Stimulated activated naive CD8-positive, alpha-beta T cell treated with anti-CD3 and anti-CD28 coated beads, Interleukin-15, amount 100 ng/mL, for 72 hours (primary cell): ENCODE measurements at places on chromosomes 1 and 21.

- no peak for DNase-seq
These were observed 22.1 kb downstream of the UMODL1 start for GRCh38 chr21:42093186-42093585.

GRCh38 chr1:7482077-7482476, 289.0 kb upstream of the VAMP3 start:
- no peak for DNase-seq

GRCh38 chr1:42173961-42174735, 9.6 kb upstream of the GUCA2A start:
- no peak for DNase-seq

GRCh38 chr1:90729504-90730242, 12.6 kb upstream of the BARHL2 start:
- no peak for DNase-seq

DNA sequence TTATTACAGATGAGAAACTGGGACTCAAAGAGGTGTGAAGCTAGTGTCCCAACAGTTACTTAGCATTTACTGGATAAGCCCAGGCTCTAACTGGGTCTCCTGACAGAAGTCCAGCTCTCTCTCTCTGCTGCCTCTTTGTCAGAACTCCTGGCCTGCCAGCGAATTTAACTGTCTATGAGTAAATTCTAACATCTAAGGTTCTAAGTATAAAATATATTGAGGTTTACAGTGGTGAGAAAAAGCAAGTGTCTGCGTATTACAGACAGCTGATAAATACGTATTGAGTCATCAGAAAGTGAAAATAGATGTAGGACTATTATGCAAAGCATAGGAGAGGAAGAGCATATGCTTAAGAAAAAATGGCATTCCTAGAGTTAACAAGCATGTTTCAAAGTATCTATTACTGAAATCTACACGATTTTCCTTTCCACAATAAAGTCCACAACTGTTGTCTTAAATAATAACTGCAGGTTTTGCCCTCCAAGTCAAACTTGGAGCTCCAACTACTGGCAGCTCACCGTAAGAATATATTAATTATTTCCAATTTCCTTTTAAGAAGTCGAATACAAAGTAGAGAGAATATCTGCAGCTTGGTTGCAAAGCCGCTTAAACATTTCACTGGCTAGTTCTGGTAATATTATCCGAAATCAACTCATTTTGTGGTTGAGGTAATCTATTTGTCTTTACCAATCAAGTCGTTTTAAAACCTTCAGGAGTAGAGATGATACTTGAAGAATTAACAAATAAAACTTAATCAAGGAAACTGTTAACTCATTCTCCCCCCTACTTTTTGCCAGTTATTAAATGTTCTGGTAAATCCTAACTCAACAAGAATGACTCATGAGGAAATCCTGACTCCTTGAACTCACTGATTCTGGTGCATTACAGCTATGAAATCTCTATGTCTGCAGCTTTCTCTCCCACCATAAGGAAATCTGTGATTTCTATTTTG, 1.4 kb upstream of the RGS2 start:
- DNase-seq: no peak

DNA sequence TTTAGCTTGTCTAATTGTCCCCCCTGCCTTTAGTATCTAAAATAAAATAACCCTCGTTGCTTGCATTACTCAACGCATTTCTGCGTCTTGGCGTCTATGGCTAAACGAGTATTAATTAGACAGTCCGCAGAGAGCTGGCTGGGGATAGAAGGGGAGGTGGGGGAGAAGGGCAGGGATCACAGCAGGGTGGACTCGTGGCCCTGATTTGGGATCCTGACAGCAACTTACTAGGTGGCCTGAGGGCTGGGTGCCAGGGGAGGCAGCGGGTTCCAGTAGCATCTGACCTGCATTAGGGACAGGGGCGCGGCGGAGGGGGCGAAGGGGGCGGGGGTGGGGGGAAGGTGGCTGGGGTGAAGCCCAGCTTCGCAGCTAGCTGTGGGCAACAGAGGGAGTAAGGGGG, 1.1 kb upstream of the BACE2 start:
- no peak for DNase-seq

GRCh38 chr1:32071758-32072621, 749 bp upstream of the TMEM39B start:
- no peak for DNase-seq

- DNase-seq: no peak
These were observed 8.5 kb downstream of the CADM3 start for GRCh38 chr1:159179906-159180305.

- DNase-seq: peak; percentile 67
These were observed 167.8 kb downstream of the DHRS3 start for GRCh38 chr1:12450090-12450755.

GRCh38 chr1:26031611-26032220, 10.1 kb downstream of the EXTL1 start:
- DNase-seq: no peak

DNA sequence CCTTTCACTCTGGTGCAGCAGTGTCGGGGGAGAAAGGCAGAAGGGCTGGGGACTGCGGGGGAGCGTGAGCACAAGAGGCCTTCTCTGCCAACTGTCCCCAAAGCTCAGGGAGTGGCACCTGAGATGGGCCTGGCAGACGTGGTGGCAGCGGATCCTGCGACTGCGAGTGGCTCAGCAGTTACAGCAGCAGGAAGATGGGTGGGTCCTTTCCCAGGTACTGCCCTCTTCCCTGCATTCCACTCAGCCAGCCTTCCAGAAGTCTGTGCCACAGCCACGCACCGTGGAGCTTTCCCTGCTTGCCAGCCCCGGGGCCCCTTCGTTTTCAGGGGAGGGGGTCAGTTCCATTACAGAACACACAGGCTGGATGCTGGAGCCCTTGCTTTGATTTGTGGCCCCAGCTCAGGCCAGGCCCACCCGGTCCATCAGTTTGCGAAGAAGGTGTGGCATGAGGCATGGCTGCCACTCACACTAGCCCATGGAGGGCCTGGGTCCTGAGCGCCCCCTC, 17.2 kb downstream of the MTHFR start:
- no peak for DNase-seq

- DNase-seq: no peak
These were observed 11.5 kb downstream of the RIMS3 start for GRCh38 chr1:40653851-40654537.

GRCh38 chr1:1622010-1622787, 6.9 kb downstream of the MIB2 start:
- no peak for DNase-seq

GRCh38 chr1:55646181-55646580, 431.0 kb upstream of the USP24 start:
- DNase-seq: no peak

- no peak for DNase-seq
These were observed 260.4 kb upstream of the DPYD start for GRCh38 chr1:98181036-98181764.

DNA sequence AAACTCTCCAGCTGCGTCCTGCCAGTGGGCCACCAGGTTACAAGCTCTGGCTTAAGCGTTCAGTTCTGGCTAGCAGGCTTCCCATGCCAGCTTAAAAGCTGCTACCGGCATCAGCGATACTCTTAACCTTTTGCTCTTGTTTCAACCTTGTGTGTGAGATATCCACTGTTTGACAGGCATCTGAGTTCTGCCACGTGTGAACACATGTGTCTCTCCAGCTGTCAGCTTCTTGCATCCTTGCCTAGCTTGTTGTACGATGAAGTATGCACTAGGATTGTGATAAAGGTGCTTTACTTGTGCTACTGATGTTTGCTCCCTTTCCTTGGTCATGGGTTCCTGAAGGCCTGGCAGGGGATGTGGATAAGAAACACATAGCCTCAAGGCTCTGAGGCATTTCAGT, 201.6 kb downstream of the PRDM2 start:
- DNase-seq: no peak

- DNase-seq: peak; percentile 5
These were observed 102.4 kb upstream of the SERBP1 start for GRCh38 chr1:67532452-67533216.

DNA sequence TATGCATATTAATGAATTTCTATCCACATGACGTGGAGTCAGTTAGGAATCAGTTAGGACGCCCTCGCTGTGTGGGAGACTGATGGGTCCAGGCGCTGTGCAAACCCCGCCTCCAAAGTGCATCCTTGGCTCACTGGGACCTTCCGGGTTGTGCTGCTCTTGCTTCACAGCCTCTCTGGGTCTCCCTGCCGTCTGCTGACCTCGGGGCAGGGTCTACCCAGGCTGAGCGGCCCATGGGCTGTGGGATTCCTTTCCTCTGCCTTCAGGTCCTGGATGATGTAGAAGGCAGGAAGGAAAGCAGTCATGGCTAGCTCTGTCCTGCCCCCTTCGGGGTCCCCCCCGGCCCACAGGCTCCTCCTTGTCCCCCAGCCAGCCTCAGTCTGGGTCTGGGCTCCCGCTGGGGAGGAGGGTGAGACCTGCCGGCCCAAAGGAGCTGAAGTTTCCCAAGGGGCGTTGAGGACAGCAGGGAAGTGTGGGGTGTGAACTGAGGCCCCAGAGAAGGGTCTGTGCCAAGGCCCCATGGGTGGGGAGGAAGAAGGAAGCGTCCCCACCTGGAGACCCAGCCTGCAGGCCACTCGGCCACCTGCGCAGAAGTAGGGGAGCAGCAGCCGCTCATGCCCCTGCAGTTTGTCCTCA, 24.6 kb upstream of the CDK11A start:
- DNase-seq: no peak

DNA sequence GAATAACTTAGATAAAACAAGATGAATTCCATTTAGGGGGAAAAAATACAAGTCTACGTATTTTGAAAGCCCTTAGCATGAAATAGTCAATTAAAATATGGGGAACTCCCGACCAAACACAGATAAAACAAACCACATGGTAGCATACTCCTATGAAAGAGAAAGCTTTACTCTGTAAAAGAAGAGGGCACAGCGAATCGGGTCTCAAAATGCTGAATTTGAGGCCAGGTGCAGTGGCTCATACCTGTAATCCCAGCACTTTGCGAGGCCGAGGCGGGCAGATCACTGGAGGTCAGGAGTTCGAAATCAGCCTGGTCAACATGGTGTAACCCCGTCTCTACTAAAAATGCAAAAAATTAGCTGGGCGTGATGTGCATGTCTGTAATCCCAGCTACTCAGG, 116.9 kb upstream of the TIAM1 start:
- peak; percentile 5 for DNase-seq

- DNase-seq: peak; percentile 27
These were observed 18.0 kb downstream of the KIAA0319L start for GRCh38 chr1:35539073-35539823.

- no peak for DNase-seq
These were observed 145.7 kb upstream of the PRMT6 start for GRCh38 chr1:106910798-106911197.

DNA sequence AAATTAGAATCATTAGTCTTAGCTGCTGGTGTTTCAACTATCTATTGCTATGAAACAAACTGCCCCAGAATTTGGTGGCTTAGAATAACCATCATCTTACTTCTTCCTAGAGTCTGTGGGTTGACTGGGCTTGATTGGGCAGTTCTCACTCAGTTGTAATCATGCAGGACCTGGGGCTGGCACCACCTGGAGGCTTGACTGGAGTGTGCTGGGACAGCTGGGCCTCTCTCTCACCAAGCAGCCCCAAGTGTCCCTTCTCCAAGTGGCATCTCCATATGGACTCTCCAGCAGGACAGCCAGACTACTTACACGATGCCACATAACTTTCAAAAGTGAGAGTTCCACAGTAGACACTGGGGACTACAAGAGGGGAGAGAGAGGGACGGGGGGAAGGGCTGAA, 140.3 kb upstream of the ATP1B1 start:
- no peak for DNase-seq

DNA sequence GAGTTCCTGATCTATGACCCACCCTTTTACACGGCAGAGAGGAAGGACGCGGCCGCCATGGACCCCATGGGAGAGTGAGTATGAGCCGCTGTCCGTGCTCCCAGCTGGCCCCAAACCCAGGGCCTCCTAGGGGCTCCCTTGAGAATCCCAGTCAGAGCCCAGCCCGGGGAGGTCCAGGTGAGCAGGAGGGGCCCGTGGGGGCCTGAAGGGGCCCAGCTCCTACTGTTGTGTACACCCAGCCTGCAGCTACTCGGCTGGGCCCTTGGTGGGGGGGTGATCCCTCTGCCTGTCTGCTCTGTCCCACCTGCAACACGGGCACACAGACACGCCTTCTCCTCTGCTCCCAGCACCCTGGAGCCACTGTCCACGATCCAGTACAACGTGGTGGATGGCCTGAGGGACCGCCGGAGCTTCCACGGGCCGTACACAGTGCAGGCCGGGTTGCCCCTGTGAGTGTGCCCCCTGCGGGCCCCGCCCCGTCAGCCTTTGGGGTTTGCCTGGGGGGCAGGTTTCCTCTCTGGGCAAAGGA, 28.6 kb upstream of the LRRC3 start:
- no peak for DNase-seq

DNA sequence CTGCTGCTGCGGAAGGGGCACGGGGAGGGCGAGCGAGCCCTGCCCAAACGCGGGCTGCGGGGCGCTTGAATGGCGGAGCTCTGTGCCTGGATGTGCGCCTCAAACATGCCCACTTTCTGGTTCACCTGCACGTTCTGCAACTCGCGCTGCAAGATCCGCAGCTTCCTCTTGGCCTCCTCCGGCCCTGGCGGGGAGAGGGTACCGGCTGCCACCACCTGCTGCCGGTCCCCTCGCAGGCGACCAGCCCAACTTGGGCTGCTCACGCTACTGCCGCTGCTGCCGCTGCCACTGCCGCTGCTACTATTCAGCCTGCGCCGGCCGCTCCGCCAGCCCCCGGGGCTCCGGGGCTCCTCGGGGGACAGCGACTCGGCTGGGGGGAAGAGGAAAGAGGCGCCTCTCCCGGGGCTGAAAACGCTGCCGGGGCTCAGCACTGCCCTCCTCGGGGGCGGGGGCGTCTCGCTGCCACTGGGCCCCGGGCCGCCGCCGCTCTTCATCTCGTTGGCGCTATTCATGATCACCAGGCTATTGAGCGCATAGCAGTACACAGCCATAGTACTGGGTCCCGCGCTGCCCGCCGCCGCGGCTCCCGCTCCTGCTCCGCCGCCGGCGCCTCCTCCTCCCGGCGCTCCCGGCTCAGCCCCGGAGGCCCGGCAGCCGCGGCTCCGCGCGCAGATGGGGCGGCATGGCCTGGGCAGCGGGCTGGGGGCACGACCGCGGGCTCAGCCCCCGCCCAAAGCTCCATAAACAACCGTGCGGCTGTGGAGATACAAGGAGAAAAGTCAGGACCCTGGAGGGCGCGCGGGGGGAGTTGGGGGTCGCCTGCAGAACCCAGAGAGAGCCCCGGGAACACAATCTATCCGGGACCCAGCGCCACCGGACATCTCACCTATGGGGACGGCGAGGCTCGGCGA, 1.9 kb downstream of the ITPKB start:
- peak; percentile 77 for DNase-seq

GRCh38 chr21:44423312-44423821, 31.9 kb upstream of the LRRC3 start:
- no peak for DNase-seq
